ENCODE measurements at places on chromosomes 5 and 9.
A peak's percentile ranks its signal among the peaks of the same experiment; 100 is the strongest.

GRCh38 chr5:31698673-31699072 lies 59.7 kb downstream of the PDZD2 start:
- DNase-seq = no peak

DNA sequence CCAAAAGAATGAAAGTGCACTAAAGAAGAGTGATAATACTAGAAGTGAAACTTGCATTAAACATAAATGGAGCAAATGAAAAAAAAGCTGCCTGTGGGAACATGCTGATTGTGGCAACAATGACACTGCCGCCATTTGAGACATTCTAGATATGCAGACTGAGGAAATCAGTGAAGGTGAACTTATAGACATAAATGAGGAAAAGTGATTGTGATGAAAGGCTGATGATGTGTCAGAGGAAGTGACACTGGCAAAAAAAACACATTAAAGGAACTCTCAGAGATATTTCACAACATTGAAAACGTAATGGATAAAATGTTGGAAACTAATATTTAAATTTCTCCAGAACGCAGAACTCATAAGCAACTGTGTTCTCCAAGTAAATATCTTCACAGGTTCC lies 1.2 kb downstream of the ERCC8 start:
- no peak for DNase-seq

DNA sequence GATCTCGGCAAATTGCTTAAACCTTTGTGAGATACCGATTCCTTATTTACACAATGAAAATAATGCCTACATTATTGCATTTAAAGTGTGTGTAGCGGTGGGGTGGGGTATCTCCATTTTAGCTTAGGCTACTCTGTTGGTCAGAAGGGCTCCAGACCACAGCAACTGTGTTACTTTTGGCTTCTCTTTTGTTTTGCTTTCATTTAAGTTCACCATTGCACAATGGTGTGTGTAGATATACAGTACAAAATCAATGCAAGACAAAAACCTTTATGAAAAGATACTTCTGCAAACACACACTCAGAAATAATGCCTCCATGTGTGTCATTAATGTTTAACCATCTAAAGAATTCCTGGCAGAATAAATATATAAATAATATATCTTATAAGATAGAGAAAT lies 279.4 kb downstream of the FBXL17 start:
- DNase-seq = no peak

GRCh38 chr9:36208521-36209253 lies 18.0 kb downstream of the CLTA start:
- no peak for DNase-seq

- DNase-seq = peak; percentile 46
Observed at GRCh38 chr9:69785757-69786156, 25.9 kb upstream of the PTAR1 start.

- no peak for DNase-seq
Observed at GRCh38 chr5:155969537-155969936, 357.4 kb upstream of the SGCD start.

DNA sequence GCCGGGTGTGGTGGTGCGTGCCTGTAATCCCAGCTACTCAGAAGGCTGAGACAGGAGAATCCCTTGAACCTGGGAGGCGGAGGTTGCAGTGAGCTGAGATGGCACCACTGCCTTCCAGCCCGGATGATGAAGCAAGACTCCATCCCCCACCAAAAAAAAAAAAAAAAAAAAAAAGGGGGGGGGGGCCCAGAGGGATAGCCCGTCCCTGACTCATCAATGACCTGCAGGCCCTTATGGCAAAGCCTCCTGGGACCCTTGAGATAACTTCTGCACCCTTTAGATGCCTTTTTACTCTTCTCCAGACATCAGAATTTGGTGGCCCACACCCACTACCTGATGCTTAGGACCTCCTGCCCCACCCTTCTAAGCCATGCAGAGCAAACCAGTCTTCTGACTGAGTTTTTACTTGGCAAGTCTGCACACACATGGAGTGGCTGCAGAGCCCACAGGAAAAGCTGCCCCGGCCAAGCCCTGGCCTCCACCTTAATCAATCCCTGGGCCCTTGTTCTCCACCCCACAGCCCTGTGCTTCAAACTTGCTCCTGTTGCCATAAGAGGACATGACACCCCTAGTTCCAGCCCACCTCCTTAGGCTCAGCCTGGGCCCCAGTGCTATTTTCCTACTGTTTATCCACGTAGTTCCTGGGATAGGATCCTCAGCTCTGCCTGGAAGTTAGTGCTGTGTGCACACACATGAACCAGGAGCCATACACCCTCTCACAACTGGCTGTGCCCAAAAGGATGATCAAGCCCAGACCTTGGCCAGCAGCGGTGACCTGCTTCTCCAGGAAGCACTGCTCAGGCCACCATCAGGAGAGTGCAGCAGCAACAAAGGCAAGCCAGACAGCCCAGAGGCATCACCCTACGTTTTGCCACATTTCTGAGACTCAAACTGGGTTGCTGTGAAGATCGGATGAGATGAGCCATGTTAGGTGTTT lies 5.1 kb downstream of the MGAT1 start:
- peak; percentile 39 for DNase-seq

- DNase-seq = no peak
Observed at GRCh38 chr5:41246376-41246775, 33.0 kb upstream of the C6 start.

DNA sequence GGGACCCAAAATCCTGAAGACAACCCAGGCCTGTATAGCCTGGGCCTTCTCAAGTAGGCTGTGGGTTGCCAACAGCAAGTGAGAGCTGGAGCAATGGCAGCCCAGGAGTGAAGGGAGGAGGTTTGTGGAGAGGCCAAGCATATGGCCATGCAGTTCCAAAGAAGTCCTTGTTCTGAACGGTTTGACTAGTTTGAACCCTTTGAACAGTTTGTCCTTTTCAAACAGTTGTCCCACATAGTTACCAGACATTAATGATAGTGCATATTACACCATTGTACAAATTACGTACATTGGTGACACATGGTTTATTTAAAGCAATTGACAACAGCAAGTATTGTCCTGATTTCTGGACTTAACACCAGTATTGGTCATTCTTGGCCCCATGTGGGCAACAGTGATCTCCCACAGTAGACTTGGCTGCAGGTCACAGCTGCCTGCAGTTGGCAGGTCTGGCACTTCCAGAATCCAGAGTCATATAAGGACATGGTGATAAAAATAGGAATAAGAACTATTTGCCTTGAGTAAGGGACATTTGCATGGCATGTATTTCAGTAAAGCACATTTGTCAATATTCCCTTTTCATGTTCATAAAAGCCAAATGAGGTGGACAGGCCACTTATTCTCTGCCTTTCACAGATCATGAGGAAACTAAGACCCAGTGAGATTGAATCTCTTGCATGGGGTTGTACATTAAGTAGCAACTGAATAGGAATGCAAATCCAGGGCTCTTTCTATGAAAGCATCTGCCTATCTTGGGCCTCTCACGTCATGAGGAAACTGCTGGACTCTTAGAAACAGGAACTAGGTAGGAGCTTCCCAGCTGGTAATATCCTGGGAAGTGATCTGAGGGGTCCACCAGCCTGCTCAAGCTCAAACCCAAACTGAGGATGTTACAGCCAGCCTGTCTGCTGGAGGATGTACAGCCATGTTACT lies 30.3 kb downstream of the SLC25A48 start:
- no peak for DNase-seq

- DNase-seq = peak; percentile 37
Observed at GRCh38 chr9:116860509-116861120, 173.5 kb downstream of the TRIM32 start.

DNA sequence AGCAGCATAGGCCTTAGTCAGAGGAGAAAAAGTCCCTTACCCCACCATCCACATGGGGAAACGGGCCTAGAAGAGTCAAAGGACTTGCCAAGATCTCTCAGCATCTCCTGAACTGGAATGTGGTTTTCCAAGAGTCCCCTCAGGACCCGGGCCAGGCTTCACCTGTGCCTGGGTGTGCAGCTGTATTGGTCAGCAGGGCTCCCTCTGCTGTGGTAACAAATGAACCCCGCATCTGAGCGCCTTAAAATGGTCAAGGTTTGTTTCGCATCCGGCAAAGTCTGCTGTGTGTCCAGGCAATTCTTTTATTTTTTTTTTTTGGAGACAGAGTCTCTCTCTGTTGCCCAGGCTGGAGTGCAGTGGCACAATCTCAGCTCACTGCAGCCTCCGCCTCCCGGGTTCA lies 168.0 kb upstream of the IER5L start:
- no peak for DNase-seq

- no peak for DNase-seq
Observed at GRCh38 chr5:89216606-89217005, 333.6 kb upstream of the MEF2C start.

DNA sequence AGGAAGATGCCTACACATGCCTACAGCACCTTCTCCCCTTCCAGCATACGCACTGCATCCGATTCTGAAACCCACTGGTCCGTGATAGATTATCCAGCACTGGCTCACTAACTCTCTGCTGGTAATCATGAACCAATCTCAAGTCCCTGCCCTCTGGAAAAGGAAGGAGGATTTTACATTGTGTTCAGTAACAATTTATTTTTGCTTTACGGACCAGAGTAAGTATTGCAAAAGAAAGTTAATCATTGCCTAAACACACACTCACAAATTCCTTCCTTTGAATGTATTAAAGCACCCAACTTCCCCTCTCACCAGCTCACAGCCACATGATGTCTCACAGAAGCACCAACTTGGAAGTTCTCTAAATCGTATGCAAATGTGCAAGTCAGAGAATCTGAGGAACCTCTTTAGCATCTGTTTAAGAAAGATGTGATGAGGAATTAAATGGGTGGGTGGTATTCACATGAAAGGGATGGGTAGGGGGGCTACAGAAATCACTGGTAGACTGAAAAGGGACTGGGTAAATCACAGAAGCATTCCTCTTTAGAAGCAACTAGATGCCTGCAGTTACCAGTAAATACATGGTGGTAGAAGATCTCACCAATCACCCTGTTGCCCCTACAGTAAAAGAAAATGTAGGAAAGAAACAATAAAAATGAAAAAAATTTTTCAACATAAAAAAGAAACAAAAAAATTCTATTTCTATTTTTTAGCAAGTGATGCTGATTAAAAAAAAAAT lies 8.4 kb downstream of the GNAQ start:
- no peak for DNase-seq

- DNase-seq = no peak
Observed at GRCh38 chr5:159734366-159734765, 181.9 kb upstream of the ADRA1B start.

- no peak for DNase-seq
Observed at GRCh38 chr5:139403418-139403786, 487 bp downstream of the SPATA24 start.

DNA sequence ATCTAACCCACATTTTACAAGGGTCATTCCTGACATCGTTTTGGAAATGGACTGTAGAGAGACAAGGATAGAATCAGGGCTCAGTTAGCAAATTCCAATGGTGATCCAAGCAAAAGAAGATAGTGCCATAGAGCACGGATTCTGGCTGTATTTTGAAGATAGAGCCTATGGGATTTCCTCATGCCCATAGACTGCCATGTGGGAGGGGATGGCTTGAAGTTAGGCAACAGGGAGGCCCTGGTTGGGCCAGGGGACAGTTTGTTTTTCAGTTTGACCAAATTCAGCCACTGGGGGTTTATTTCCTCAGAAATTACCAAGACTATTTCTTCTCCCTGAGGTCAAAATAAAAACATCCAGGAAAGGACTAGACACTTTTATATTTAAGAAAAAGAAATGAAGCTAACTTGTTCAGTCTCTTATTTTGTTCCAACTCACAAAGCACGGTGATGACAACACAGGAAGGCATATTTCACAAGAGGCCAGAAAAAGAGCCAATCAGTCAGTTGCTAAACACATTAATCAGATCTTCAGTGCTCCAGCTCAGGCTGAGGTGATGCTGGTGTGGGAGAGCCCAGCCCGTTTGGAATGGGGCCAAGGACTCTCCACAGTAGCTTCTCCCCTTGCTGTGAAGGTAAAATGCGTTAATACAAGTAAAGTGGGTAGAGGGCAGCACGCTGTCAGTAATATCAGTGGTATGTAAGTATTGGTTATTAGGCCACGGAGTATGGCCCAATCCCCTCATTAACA lies 4.4 kb upstream of the DCTN4 start:
- DNase-seq = no peak

- DNase-seq = no peak
Observed at GRCh38 chr9:86924206-86924605, 23.1 kb downstream of the GAS1 start.

- DNase-seq = no peak
Observed at GRCh38 chr9:3948826-3949556, 350.9 kb downstream of the GLIS3 start.

GRCh38 chr5:171654881-171655280 lies 130.7 kb upstream of the SMIM23 start:
- no peak for DNase-seq

GRCh38 chr5:39992617-39993202 lies 567.9 kb upstream of the DAB2 start:
- DNase-seq = no peak

GRCh38 chr5:18051953-18052352 lies 417.7 kb downstream of the TAF11L14 start:
- no peak for DNase-seq

- no peak for DNase-seq
Observed at GRCh38 chr5:147465747-147466146, 44.1 kb downstream of the DPYSL3 start.

DNA sequence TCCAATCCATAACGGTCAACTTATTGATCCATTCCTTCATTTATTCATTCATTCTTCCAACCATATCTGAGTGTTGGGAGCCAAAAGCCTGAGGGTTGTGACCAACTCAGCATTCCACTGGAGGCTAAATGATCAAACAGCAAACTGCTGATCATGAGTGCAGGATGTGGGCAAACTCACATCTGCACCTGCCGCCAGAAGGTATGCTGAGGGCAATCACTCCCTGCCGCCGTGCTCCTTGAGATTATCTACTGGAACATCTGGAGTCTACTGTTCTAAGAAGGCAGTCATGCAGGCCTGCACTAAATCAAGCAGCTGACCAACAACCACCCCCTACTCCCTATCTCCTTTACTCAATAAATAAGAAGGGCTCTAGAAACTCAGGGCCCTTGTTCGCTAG lies 184.0 kb downstream of the TTLL11 start:
- no peak for DNase-seq

- DNase-seq = no peak
Observed at GRCh38 chr5:89281211-89281610, 398.2 kb upstream of the MEF2C start.

GRCh38 chr5:105677291-105677690 lies 1993.4 kb downstream of the EFNA5 start:
- no peak for DNase-seq

- DNase-seq = no peak
Observed at GRCh38 chr5:54159153-54159892, 151.1 kb downstream of the ARL15 start.

DNA sequence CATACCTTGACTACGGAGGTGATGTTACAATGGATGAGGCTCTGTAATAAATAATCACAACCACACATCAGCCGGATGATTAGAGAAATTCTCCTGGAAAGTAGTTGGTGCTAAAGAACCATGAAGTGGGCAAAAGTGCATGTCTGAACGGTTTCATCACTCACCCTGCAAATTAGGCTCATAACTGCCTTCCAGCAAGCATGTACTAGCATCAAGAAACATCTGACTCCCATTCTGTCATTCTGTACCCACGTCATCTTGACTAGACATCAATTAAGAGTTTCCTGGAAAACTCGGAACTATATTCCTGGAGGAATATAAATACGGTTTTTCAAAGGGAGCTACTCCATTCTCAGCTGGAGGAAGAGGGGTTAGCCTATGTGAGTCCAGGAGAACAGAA lies 52.2 kb downstream of the HSD17B3 start:
- no peak for DNase-seq

GRCh38 chr9:126945682-126946081 lies 31.1 kb downstream of the RALGPS1 start:
- no peak for DNase-seq
